ENCODE measurements at places on chromosomes 12 and 14. TPM values are rescaled to one million over a fixed set of nuclear protein-coding genes. Genes with fewer than 3 reads are reported as not detected.

DNA sequence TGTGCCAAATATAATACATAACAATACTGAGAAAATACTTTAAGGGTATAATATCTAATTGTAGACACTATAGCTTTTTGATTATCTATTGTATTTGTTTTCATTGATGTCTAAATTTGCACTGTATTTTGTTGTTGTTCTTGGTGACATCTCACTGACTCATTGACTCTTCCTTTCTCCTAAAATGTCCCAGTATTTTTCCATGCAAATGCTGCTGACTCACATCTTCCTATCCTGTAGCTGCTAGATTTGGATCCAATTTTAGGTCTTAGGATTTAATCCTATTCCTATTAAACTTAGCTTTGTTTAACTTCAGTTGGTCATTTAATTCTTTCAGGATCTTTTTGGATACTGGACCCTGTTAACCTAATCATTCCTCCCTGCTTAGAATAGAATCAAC is 148.5 kb downstream of the TMTC2 start:
- no peak overlapping the region for H3K4me3 ChIP-seq
- no peak overlapping the region for H3K27ac ChIP-seq
- H3K27me3 ChIP-seq, result no peaks in the 10 kb centered on the region
- DNase-seq, result no peak

IL26 gene
- not detected for total RNA-seq

DNA sequence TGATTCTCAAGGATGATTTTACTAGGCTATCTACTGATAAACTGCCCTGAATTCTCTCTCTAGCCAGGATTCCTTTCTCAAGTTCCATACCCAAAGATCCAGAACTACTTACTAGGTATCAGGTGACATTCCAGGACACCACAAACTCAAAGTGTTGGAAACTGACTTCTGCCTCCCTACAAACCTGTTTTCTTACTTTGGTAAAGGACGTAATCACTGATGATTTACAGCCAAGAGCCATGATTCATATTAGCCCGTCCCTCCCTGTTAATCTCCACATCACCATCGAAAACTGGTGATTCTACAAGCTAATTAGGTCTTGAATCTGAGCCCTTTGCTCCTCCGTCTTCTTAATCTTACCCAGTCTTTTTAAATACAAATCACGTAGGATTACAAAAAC is 1.0 kb upstream of the ATG14 start:
- H3K27ac ChIP-seq, result peak overlapping the region; percentile 87
- peak overlapping the region; percentile 97 for H3K4me3 ChIP-seq
- no peaks in the 10 kb centered on the region for H3K36me3 ChIP-seq
- no peak for DNase-seq
- no peaks in the 10 kb centered on the region for H3K27me3 ChIP-seq
- peaks cover 32% of the 10 kb centered on the region for H3K4me1 ChIP-seq

DNA sequence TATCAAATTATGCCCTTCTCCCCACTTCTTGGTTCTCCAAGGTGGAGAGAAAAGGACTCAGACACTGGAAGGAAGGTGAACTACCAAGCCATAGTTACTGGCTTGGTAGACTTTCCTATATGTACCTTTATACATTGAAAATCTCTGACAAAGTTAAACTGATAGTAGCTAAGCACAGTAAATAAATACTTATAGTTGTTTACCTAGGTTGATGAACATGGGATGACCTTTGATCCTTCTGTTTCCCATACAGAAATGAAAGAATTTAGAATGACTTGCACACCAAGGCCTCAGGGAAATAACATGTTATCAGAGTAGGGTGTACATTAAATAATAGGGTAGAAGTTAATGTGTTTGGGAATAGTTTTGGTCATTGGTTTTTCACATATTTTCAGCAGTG is 6.7 kb downstream of the ARHGAP5 start:
- no peaks in the 10 kb centered on the region for H3K36me3 ChIP-seq
- DNase-seq, result no peak
- peaks cover 30% of the 10 kb centered on the region for H3K4me1 ChIP-seq
- H3K27ac ChIP-seq, result no peak overlapping the region

ZNF385A gene
- 99.5 TPM for total RNA-seq

RSRC2 gene
- 46.7 TPM for total RNA-seq

- H3K4me1 ChIP-seq, result no peaks in the 10 kb centered on the region
- no peak for DNase-seq
- H3K27me3 ChIP-seq, result no peaks in the 10 kb centered on the region
- H3K36me3 ChIP-seq, result no peaks in the 10 kb centered on the region
These were observed 361.5 kb downstream of the PRKD1 start for GRCh38 chr14:29566194-29566593.

DNA sequence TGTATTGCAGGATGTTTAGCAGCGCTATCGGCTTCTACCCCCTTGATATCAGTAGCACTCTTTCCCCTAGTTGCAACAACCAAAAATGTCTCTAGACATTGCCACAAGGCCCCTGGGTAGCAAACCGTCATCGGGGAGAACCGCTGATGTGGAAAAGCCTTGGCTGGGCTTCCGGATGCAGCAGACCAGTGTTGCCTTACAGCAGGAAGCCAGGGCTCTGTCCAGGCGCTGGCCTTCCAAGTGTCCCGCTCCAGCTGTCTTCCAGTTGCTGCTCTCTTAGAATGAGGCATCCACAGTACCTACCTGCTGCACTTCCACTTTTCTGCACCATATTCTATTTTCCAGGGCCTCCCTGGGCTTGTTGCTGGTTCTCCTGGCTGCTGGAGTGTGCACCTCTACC is 22.6 kb upstream of the SLC10A1 start:
- no peak overlapping the region for H3K27ac ChIP-seq
- no peaks in the 10 kb centered on the region for H3K4me1 ChIP-seq
- H3K36me3 ChIP-seq, result no peaks in the 10 kb centered on the region
- no peak overlapping the region for H3K4me3 ChIP-seq
- H3K27me3 ChIP-seq, result peaks cover 21% of the 10 kb centered on the region
- no peak for DNase-seq

DNA sequence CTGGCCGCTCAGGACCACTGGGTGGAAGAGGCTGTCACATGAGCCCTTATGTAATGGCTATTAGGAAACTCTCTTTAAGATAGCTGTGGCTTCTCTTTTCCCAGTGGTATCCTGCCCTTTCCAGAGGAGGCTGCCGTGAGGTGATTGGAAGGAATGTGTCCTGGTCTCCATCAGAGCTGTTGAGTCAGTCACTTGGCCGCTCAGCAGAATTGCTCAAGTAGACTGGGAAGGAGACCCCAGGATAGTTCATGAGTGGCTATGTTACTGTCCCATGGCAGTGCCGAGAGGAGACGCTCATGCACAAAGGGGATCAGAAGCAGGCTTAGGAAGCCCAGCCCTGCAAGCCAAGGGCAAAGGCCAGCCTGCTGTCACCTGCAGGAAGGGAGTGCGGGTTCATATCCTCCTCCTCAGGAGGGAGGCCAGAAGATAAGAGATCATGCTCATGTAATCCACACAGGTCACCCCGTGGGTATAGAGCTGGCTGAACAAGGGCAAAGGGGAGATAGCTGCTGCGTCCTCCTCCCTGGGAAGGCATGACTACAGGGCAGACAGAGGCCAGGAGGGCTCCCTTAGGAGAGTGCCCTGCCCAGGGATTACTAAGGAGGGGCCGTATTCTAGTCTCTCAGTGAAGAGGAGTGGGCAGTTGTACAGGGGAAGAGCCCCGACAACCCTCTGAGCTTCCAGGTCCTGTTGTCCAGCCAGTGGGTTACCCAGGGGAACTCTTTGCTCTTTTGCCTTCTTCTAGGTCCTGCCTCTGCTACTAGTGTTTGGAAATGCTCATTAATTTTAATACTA is 137.0 kb upstream of the MAX start:
- peaks cover 4% of the 10 kb centered on the region for H3K4me1 ChIP-seq
- no peaks in the 10 kb centered on the region for H3K36me3 ChIP-seq
- H3K27me3 ChIP-seq, result no peaks in the 10 kb centered on the region

AJUBA gene
- 81.0 TPM for total RNA-seq

- H3K4me3 ChIP-seq, result no peak overlapping the region
- peaks cover under 1% of the 10 kb centered on the region for H3K36me3 ChIP-seq
- no peak for DNase-seq
- H3K27ac ChIP-seq, result no peak overlapping the region
These were observed 101.5 kb downstream of the TAOK3 start for GRCh38 chr12:118271183-118271582.

CD163 gene
- 17.8 TPM for total RNA-seq

GRCh38 chr12:95083938-95084337 is 10.5 kb upstream of the NR2C1 start:
- peaks cover 7% of the 10 kb centered on the region for H3K36me3 ChIP-seq
- H3K4me3 ChIP-seq, result no peak overlapping the region
- H3K27me3 ChIP-seq, result no peaks in the 10 kb centered on the region
- H3K4me1 ChIP-seq, result no peaks in the 10 kb centered on the region
- H3K27ac ChIP-seq, result no peak overlapping the region
- no peak for DNase-seq

GRCh38 chr12:95529693-95530225 is 21.5 kb downstream of the USP44 start:
- no peaks in the 10 kb centered on the region for H3K27me3 ChIP-seq
- no peak overlapping the region for H3K27ac ChIP-seq
- no peak for DNase-seq
- no peak overlapping the region for H3K4me3 ChIP-seq

- no peaks in the 10 kb centered on the region for H3K36me3 ChIP-seq
- no peak overlapping the region for H3K4me3 ChIP-seq
These were observed 4.8 kb upstream of the AMN start for GRCh38 chr14:102917469-102918211.

DNA sequence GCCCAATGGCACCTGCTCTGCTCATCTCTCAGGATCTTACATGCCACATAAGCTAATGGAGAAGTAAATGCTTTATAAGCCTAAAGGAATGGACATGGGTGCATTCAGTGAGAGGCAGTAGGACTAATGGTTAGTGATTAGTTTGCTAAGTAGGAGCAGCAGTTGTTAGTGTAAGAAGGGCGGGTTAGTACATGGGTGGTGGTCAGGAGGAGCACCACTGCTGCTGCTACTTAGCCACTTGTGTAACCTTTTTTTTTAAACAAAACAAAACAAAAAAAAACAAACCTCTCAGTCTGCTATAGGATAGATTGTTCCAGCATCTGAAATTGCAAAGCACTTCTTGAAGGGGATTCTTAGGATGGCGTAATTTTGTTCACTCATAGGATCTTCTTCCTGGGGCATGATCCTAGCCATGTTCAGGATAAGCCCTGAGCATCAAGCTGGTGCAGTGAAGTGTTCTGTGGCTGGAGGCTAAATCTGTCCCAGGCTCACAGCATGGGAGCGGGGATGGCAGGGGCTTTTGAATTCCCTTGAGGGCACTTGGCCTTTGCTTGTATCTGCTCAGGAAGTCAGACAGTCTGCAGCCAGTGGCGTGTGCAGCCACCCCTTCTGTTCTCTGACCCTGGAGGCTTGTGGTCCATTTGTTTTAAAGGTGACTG is 63.6 kb downstream of the CHST11 start:
- H3K27ac ChIP-seq, result no peak overlapping the region
- H3K27me3 ChIP-seq, result no peaks in the 10 kb centered on the region
- no peaks in the 10 kb centered on the region for H3K36me3 ChIP-seq
- H3K4me3 ChIP-seq, result no peak overlapping the region
- no peak for DNase-seq
- H3K4me1 ChIP-seq, result peaks cover 17% of the 10 kb centered on the region

- no peak overlapping the region for H3K4me3 ChIP-seq
- DNase-seq, result no peak
- peaks cover 5% of the 10 kb centered on the region for H3K27me3 ChIP-seq
- H3K4me1 ChIP-seq, result peaks cover 4% of the 10 kb centered on the region
- H3K27ac ChIP-seq, result no peak overlapping the region
These were observed 28.2 kb downstream of the SERPINA11 start for GRCh38 chr14:94424371-94424770.

ZFHX2 gene
- 0.24 TPM for total RNA-seq

KLHL33 gene
- not detected for total RNA-seq

Data from suprapubic skin (tissue), 4 donors.